ENCODE measurements at places on chromosomes 3 and 15.
A peak's percentile ranks its signal among the peaks of the same experiment; 100 is the strongest.

DNA sequence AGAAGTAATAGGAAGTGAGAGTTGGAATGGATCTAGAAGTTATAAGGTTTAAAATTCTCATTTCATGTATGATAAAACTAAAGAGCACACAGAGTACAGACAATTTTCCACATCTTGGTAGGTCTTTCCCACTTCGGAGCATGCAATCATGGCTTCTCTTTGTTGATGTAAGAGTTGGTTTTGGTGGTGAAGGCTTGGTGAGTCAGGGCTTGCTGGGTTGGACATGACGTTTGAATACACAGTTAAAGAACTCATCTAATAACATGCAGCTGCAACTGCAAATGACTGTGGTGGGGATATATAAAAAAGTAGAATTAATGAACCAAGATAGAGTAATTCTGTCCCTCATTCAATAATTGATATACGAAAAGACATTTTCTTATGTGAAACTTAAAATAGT, 39.5 kb upstream of the GRM7 start:
- no peak overlapping the region for H3K27ac ChIP-seq
- H3K4me1 ChIP-seq: no peaks in the 10 kb centered on the region
- H3K4me3 ChIP-seq: no peak overlapping the region

DNA sequence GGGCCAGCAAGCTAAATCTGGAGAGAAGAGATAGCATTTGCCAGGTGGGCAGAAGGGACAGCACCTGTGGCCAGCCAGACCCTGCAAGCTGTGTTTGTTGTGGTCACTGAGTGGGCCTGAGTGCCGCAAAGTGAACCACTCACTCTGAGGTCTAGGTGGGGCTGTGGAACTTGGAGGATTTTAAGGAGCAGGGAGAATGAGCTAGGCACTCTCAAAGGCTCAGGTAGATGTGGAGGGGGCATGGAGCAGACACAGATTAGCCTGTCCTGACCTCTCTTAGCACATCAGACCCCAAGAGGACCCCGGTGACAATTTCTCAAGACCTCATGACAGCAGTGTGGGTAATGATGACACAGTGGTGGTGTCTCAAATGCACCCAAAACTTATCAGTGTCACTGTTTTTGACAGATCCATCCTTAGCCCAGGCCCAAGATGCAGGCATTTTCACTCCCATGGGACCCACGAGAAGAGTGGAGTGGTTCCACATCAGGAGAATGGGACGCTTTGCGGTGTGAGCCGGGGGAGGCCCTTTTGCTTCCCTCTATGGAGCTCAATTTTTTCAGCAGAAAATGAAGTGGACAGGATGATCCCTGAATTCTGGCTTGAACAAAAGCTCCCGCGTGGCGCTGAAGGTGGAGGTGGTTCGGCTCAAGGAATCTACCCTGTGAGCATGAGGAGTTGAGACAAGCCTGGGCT, 43.8 kb upstream of the TLE3 start:
- peaks cover 25% of the 10 kb centered on the region for H3K4me1 ChIP-seq
- H3K36me3 ChIP-seq: peaks cover 5% of the 10 kb centered on the region
- no peak for DNase-seq
- H3K4me3 ChIP-seq: peak overlapping the region; percentile 54

DNA sequence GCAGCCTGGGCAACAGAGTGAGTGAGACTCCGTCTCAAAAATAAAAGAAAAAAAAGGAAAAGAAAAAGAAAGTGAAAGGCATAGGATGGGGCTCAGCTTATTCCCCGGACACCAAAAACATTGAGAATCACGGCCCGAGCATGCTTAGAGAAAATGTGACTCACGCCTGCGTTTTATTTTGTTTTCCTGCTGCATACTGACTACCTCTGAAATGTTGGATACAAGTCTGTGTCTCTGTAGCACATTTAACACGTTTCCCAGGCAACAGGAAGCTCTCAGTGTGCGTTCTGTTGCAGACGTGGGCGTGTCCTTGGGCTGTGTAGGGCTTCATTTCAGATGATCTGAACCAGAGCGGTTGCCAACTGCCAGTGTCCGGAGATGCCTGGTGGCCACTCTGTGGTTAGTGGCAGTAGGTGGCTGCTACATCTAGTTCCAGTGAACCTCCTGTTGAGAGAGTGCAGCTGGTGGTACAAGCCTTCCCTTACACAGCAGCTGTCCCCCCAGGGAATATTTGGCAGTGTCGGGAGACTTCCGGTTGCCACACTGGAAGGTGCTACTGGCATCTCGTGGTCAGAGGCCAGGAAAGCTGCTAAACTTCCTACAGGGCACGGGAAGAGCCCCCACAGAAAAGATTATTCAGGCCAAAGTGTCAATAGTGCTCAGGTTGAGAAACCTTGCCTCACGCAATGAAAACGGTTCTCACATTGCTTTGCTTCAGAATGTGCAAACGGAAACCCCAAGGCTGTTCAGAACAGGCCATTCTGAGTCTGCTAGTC, 3.0 kb downstream of the SLC51A start:
- H3K4me1 ChIP-seq: peaks cover 12% of the 10 kb centered on the region
- DNase-seq: peak; percentile 48
- H3K27ac ChIP-seq: peak overlapping the region; percentile 77
- H3K4me3 ChIP-seq: peak overlapping the region; percentile 88

DNA sequence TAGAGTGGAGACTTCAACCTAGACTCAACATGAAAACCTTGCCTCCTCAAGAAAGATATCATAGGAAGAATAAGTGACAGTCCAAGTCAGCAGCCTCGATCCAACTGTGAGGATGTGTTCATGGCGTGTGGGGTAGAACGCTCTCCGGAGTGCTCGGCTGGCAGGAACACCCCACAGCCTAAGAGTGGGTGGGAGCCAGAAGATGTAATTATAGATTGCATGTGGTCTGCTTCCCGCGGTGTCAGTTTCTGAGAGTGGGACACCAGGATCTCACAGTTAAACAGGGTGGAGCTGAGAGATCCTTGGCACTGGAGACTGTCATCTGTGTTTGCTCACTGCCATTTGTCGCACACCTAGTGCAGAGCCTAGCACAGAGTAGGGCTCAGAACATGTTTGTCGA, 158.0 kb downstream of the CTNNB1 start:
- H3K4me3 ChIP-seq: no peak overlapping the region
- peaks cover 4% of the 10 kb centered on the region for H3K27me3 ChIP-seq
- no peak overlapping the region for H3K27ac ChIP-seq
- H3K4me1 ChIP-seq: no peaks in the 10 kb centered on the region

- H3K4me1 ChIP-seq: no peaks in the 10 kb centered on the region
- H3K36me3 ChIP-seq: no peaks in the 10 kb centered on the region
- no peak overlapping the region for H3K27ac ChIP-seq
- DNase-seq: no peak
- H3K27me3 ChIP-seq: no peaks in the 10 kb centered on the region
These were observed 286.3 kb upstream of the ROBO2 start for GRCh38 chr3:76753599-76753998.

GRCh38 chr3:160449636-160450598, at the start of gene TRIM59:
TSS of gene TRIM59 (minus strand) at chr3:160449786. CDS start at chr3:160439183, 10,603 bp downstream.
- DNase-seq: peak; percentile 96
- peaks cover 4% of the 10 kb centered on the region for H3K27me3 ChIP-seq
- H3K4me3 ChIP-seq: peak within 1 kb of the TSS; percentile 95
- peaks cover 34% of the 10 kb centered on the region for H3K4me1 ChIP-seq
- H3K36me3 ChIP-seq: no peaks in the 10 kb centered on the region

DNA sequence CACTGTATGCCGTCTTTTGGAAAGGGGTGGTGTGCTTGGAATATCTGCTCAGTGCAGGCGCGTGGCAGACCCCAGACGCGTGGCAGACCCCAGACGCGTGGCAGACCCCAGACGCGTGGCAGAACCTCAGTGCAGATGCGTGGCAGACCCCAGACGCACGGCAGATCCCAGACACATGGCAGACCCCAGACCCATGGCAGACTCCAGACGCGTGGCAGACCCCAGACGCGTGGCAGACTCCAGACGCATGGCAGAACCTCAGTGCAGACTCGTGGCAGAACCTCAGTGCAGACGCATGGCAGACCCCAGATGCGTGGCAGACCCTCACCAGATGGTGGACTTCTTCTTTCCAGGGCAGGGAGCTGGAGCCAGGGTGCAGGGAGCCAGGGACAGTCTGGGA, 637 bp upstream of the MUC4 start:
- no peak overlapping the region for H3K27ac ChIP-seq
- peaks cover 18% of the 10 kb centered on the region for H3K4me1 ChIP-seq
- no peak for DNase-seq
- peaks cover 8% of the 10 kb centered on the region for H3K27me3 ChIP-seq
- no peak overlapping the region for H3K4me3 ChIP-seq
- no peaks in the 10 kb centered on the region for H3K36me3 ChIP-seq

GRCh38 chr15:62938825-62939224, 103.7 kb upstream of the TPM1 start:
- no peaks in the 10 kb centered on the region for H3K36me3 ChIP-seq
- no peak for DNase-seq
- no peak overlapping the region for H3K27ac ChIP-seq
- no peaks in the 10 kb centered on the region for H3K4me1 ChIP-seq

GRCh38 chr3:133781570-133781969, 24.0 kb upstream of the SRPRB start:
- H3K4me3 ChIP-seq: no peak overlapping the region
- H3K27ac ChIP-seq: no peak overlapping the region
- no peaks in the 10 kb centered on the region for H3K4me1 ChIP-seq
- no peaks in the 10 kb centered on the region for H3K36me3 ChIP-seq
- DNase-seq: no peak

DNA sequence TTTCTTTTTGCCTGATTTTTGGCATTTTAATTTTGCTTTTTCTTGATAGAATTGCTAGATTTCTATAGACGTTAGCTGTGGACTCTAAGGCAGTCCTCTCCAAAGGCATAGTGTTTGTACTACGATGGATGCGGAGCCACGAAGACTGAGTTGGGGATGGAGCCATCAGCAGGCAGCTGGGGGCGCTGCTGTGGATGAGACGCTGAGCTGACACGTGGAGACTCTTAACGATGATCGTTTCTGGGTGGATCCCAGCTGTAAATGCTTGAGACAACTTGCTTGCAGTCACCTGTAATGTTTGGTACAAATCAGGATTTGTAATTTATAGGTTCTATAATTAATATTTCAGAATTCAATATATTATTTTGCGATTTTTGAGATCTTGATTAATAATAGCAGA, 13.3 kb upstream of the PPP1R2 start:
- peaks cover 6% of the 10 kb centered on the region for H3K27me3 ChIP-seq
- H3K4me1 ChIP-seq: peaks cover 19% of the 10 kb centered on the region
- H3K4me3 ChIP-seq: no peak overlapping the region
- no peak overlapping the region for H3K27ac ChIP-seq

GRCh38 chr3:13163848-13164382, 90.7 kb upstream of the IQSEC1 start:
- no peaks in the 10 kb centered on the region for H3K36me3 ChIP-seq
- H3K27ac ChIP-seq: no peak overlapping the region
- no peak for DNase-seq
- H3K27me3 ChIP-seq: peaks cover 6% of the 10 kb centered on the region
- no peaks in the 10 kb centered on the region for H3K4me1 ChIP-seq
- H3K4me3 ChIP-seq: no peak overlapping the region

DNA sequence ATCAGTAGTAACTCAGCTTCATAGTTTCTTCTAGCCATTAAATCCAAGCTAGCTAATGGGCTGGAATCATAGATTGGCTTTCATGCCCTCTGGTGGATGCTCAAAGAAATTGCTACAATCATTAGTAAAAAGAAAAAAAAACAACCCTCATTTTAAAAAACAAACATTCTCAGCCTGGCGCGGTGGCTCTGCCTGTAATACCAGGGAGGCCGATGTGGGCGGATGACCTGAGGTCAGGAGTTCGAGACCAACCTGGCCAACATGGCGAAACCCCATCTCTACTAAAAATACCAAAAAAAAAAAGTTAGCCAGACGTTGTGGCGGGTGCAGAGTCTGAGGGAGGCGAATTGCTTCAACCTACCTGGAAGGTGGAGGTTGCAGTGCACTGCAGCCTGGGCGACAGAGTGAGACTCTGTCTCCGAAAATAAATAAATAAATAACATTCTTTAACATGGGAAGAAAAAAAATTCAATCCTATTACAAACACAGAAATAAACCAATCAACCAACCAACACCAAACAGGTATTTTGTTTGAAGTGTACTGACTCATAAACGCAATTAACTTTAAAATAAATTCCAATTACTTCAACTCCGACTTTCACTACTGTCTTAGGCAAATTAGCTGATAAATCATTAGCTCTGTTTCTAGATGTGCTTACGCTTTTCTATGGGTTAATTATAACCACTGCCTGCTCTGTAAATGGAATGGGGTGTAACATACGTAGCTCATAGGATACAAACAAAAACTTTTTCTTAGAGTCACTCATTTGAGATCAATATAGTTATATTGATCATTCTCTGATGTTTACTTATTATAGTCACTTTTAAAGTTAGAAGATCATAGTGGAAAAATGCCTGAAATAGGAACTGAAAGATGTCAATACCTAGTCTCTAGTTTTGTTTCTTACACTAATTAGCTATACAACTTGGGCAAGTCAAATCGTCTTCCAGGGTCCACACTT, 24.9 kb downstream of the TMEM207 start:
- peak overlapping the region; percentile 36 for H3K27ac ChIP-seq
- no peaks in the 10 kb centered on the region for H3K4me1 ChIP-seq
- DNase-seq: peak; percentile 19
- peaks cover 3% of the 10 kb centered on the region for H3K27me3 ChIP-seq
- no peak overlapping the region for H3K4me3 ChIP-seq

DNA sequence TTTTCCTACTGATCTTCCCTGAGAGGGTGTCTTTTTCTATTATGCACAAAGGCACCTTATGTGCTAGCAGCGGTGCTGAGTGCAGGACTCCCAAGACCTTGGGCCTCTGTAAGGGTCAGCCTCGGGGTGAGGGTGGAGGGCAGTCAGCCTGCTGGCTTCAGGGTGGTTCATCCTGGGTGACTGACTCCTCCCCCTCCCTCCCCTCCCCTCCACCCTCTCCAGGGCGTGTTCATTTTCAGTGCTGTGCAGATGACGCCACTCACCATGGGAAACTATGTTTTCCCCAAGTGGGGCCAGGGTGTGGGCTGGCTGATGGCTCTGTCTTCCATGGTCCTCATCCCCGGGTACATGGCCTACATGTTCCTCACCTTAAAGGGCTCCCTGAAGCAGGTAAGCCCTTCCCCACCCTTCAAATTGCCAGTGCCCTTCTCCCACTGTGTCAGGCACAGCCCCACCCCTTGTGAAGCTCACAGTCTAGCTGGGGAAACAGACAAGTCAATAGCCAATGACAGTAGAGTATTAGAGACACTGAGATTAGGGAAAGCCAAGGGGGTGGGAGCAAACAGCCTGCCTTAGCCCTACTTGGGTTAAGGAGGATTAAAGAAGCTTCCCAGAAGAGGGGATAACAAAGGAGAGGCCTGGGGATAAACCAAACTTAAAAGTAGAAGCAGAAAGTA, 41.9 kb downstream of the SLC6A1 start:
- no peak overlapping the region for H3K4me3 ChIP-seq
- H3K36me3 ChIP-seq: no peaks in the 10 kb centered on the region
- DNase-seq: no peak
- no peaks in the 10 kb centered on the region for H3K4me1 ChIP-seq

DNA sequence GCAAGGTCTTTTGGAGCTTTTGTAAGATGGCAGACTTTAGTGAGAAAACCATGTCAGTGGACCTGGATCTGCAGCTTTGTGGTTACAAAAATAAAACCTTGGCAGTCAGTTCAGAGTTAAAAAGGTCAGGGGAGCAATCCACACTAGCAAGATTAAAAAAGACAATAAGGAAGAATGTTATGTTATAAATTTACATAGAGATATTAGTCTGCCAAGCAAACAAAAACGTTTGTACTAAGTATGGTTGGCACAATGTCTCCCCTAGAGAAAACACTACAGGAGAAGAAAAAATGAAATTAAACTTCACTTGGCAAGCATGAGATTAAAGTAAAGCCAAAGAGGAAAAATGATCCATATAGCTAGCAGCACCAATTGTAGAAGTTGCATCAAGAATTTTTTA, 205.0 kb downstream of the LSAMP start:
- DNase-seq: no peak
- H3K4me1 ChIP-seq: no peaks in the 10 kb centered on the region
- no peaks in the 10 kb centered on the region for H3K36me3 ChIP-seq
- peaks cover 3% of the 10 kb centered on the region for H3K27me3 ChIP-seq
- no peak overlapping the region for H3K4me3 ChIP-seq
